ENCODE measurements at places on chromosomes 12 and 14. TPM values are rescaled to one million over a fixed set of nuclear protein-coding genes. Genes with fewer than 3 reads are reported as not detected.

- no peaks in the 10 kb centered on the region for H3K36me3 ChIP-seq
- H3K27ac ChIP-seq = no peak within 1 kb of the TSS
- DNase-seq = no peak
- no peak within 1 kb of the TSS for H3K4me3 ChIP-seq
These were observed at the start of gene RIMBP2 for GRCh38 chr12:130715998-130716968. RIMBP2 (minus strand) TSS chr12:130716299; CDS start chr12:130479013, 237,286 bp downstream.

DNA sequence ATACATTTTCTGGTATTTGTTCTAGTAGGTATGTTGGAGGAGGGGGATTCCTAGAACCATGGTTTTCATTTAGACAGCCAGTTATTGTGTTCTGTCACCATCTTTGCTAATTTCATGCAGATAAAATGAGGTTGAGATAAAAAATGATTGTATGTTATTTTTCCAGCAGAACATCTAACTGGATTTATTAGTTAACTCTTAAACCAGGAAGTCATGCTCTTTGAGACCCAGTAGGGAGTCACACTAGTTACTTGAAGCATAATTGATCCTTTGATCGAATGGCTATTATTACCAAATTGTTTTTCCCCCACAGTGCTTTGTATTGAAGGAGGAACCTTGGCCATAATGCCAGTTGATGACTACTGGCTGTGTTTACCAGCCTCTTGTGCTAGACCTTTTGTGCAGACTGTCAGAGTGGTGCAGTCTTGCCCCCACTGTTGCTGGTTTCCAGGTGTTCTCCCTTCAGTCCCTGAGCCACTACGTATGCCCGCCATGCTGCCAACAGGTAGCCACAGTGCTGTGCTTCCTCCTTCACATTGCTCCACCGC is 6.0 kb downstream of the EID3 start:
- DNase-seq = no peak
- peaks cover 9% of the 10 kb centered on the region for H3K36me3 ChIP-seq
- H3K4me1 ChIP-seq = peaks cover 20% of the 10 kb centered on the region
- H3K4me3 ChIP-seq = no peak overlapping the region
- H3K27me3 ChIP-seq = no peaks in the 10 kb centered on the region

TMED8 gene
- polyA plus RNA-seq = 21.3 TPM

GRCh38 chr12:68904351-68904962 is 28.5 kb downstream of the CPM start:
- peak overlapping the region; percentile 77 for H3K27ac ChIP-seq
- no peaks in the 10 kb centered on the region for H3K36me3 ChIP-seq
- H3K27me3 ChIP-seq = no peaks in the 10 kb centered on the region
- DNase-seq = peak; percentile 53

- H3K27ac ChIP-seq = no peak overlapping the region
- no peaks in the 10 kb centered on the region for H3K27me3 ChIP-seq
- no peaks in the 10 kb centered on the region for H3K4me1 ChIP-seq
- no peak overlapping the region for H3K4me3 ChIP-seq
- peaks cover 10% of the 10 kb centered on the region for H3K36me3 ChIP-seq
- no peak for DNase-seq
These were observed 234.4 kb downstream of the SEC23A start for GRCh38 chr14:38868399-38869290.

DNA sequence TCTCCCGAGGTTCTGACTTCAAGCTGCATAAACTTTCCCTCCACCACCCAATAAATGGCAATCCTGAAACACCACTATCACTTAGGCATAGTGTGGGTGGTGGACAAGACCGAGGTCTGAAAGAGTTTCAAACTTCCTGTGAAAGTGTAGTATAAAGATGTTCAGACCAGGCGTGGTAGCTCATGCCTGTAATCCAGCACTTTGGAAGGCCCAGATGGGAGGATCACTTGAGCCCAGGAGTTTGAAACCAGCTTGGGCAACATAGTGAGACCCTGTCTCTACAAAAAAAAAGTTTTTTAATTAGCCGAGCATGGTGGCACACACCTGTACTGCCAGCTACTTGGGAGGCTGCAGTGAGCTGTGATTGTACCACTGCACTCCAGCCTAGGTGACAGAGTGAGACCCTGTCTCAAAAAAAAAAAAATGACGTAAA is 61.9 kb downstream of the CCDC92 start:
- no peak overlapping the region for H3K27ac ChIP-seq
- no peaks in the 10 kb centered on the region for H3K27me3 ChIP-seq
- peaks cover 12% of the 10 kb centered on the region for H3K4me1 ChIP-seq
- no peak overlapping the region for H3K4me3 ChIP-seq
- H3K36me3 ChIP-seq = no peaks in the 10 kb centered on the region
- no peak for DNase-seq

DNA sequence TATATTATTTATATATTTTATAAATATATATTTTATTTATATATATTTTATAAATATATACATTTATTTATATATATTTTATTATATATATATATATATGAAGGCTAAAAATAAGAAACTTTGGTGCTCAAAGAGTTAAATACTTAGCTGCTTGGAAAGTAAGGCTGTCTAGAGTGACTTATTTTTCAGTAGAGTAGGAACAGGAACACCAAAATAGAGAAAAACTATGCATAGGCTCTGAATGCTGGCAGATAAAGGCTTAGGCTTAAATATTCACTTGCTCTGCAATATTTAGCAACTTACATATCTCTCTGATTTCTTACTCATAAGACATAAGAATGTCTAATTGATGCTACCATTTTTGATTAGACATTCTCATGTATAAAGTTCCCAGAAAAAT is 991.2 kb downstream of the VRK1 start:
- H3K4me3 ChIP-seq = no peak overlapping the region
- H3K36me3 ChIP-seq = no peaks in the 10 kb centered on the region
- H3K27ac ChIP-seq = no peak overlapping the region
- H3K4me1 ChIP-seq = no peaks in the 10 kb centered on the region
- no peaks in the 10 kb centered on the region for H3K27me3 ChIP-seq
- no peak for DNase-seq

DNA sequence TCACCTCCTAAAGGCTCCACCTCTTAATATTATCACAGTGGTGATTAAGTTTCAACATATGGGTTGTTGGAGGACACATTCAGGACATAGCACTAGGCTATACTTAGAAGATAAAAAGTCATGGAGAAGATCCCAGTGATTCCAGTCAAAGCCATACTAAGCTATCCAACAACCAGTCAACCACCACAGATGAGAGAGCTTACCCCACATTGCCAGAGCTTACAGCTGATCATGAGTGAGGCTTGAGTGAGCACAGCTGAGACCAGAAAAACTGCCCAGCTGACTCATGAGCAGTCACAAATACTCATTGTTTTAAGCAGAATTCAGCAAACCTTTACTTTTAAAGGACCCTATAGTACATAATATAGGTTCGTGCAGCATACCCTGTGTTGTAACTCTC is 85.1 kb downstream of the DRAM1 start:
- H3K4me1 ChIP-seq = peaks cover 4% of the 10 kb centered on the region
- no peaks in the 10 kb centered on the region for H3K27me3 ChIP-seq
- DNase-seq = no peak
- no peak overlapping the region for H3K4me3 ChIP-seq
- H3K36me3 ChIP-seq = peaks cover 15% of the 10 kb centered on the region
- no peak overlapping the region for H3K27ac ChIP-seq

INHBE gene
- not detected for polyA plus RNA-seq

DNA sequence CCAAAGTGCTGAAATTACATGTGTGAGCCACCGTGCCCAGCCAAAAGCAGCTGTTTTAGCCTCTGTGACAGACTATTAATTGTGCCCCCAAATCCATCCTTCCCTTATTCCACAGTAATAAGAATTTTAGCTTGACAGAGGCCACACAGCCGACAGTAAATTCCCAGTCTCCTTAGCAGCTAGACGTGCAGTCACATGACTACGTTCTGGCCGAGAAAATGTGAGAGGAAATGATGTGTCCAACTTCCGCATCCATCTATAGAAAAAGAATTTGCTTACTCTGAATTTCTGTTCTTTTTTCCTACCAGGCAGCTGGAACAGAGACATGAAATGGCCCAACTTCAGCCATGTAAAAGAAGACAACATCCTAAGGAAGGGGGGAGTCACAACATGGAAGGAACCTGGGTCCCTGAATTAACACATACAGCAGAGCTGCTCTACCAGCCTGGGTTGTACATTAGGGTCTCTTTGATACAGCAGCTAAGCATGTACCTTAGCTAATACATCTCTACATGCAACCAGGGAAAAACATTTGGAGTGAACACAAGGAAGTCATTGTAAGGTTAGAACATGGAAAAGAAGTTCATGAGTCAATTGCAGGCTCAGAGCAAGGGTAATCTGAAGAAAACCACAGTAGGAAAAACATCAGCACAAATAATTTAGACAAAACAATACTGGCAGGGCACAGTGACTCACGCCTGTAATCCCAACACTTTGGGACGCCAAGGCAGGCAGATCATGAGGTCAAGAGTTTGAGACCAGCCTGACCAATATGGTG is 35.5 kb downstream of the CIT start:
- no peak for DNase-seq
- H3K4me3 ChIP-seq = no peak overlapping the region
- peaks cover 14% of the 10 kb centered on the region for H3K4me1 ChIP-seq
- H3K36me3 ChIP-seq = peaks cover 8% of the 10 kb centered on the region
- peak overlapping the region; percentile 59 for H3K27ac ChIP-seq

- no peak overlapping the region for H3K4me3 ChIP-seq
- no peak for DNase-seq
- no peaks in the 10 kb centered on the region for H3K36me3 ChIP-seq
- H3K27me3 ChIP-seq = no peaks in the 10 kb centered on the region
These were observed 266.9 kb upstream of the PELI2 start for GRCh38 chr14:55851301-55851700.

VSIG10 gene
- polyA plus RNA-seq = not detected

GRCh38 chr12:19398376-19399363 is 40.6 kb upstream of the AEBP2 start:
- H3K27me3 ChIP-seq = peaks cover 4% of the 10 kb centered on the region
- H3K4me3 ChIP-seq = no peak overlapping the region
- H3K27ac ChIP-seq = no peak overlapping the region
- DNase-seq = no peak
- H3K4me1 ChIP-seq = no peaks in the 10 kb centered on the region
- no peaks in the 10 kb centered on the region for H3K36me3 ChIP-seq

DNA sequence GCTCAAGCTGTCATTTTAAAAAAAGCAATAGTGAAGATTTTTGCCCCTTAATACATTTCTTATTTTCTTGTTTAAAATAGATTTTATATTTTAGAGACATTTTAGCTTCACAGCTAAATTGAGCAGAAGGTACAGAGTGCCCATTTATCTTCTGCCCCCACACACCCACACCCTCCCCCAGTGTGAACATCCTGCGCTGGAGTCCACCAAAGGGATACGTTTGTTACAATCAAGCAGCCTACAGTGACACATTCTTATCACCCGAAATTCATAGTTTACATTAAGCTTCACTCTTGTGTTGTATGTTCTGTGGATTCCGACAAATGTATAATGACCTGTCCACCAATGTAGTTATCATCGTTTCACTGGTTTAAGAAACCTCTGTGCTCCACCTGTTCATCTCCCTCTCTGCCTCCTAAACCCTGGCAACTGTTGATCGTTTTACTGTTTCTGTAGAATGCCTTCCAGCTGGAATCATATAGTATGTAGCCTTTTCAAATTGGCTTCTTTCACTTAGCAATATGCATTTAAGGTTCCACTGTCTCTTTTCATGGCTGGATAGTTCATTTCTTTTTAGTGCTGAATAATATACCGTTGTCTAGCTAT is 91.0 kb upstream of the TRAF3 start:
- H3K4me3 ChIP-seq = no peak overlapping the region
- no peak overlapping the region for H3K27ac ChIP-seq
- H3K27me3 ChIP-seq = no peaks in the 10 kb centered on the region
- H3K4me1 ChIP-seq = peaks cover 34% of the 10 kb centered on the region
- no peak for DNase-seq

PPP1R1A gene
- not detected for polyA plus RNA-seq

ALG10B gene
- 4.7 TPM for polyA plus RNA-seq

GRCh38 chr12:17016116-17016864 is 410.3 kb upstream of the LMO3 start:
- H3K27me3 ChIP-seq = no peaks in the 10 kb centered on the region
- no peak for DNase-seq
- H3K4me3 ChIP-seq = no peak overlapping the region
- no peaks in the 10 kb centered on the region for H3K36me3 ChIP-seq
